ENCODE measurements at places on chromosomes 13 and 19.
A peak's percentile ranks its signal among the peaks of the same experiment; 100 is the strongest.

DNA sequence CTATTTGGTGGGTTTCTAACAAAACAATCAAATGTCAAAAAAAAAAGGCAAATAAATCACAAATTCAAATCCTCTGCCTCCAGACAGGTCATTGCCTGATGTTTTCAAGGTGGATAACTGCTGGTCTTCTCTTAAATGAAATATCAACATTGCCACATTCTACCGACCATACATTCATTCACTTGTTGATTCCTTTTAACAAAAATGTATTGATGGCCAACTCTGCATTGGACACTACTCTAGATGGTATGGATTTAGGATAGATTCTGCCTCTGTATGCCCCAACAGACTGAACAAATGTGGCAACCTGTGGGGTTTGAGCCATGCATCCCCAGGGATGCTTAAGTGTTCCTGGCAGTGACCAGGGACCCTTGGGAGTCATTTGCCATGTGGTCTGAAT, 87.6 kb upstream of the STK24 start:
- DNase-seq: no peak

DNA sequence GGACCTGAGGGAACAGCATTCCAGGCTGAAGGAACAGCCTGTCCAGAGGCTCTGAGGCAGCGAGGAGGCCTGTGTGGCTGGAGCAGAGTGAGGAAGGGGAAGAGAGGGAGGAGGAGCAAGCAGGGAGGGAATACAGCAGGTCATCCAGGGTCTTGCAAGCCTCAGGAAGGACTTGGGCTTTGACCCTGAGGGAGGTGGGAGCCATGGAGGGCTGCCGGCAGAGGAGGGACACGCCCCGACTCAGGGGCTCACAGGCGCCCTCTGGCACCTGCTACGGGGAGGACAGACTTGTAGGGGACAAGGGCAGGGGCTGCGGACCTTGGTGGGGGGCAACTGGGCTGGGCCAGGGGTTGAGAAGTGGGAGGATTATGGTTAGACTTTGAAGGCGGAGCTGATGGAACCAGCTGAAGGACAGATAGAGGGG, 4.7 kb downstream of the TINCR start:
- no peak for DNase-seq

DNA sequence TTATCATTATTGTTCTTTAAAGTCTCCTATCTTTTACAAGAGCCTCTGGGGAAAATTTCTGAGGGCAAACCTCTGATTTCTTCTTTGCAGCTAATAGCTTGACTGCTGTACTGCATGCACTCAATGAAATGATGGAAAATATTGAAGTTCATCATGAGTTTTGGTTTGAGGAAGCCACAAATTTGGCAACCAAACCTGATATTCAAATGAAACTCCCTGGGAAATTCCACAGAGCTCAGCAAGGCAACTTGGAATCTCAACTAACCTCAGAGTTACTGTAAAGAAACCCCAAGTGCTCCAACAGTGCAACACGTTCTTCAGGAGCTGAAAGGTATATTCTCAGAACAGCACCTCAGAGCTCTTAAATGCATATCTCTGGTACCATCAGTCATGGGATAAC, 14.2 kb upstream of the RNF6 start:
- DNase-seq: no peak

DNA sequence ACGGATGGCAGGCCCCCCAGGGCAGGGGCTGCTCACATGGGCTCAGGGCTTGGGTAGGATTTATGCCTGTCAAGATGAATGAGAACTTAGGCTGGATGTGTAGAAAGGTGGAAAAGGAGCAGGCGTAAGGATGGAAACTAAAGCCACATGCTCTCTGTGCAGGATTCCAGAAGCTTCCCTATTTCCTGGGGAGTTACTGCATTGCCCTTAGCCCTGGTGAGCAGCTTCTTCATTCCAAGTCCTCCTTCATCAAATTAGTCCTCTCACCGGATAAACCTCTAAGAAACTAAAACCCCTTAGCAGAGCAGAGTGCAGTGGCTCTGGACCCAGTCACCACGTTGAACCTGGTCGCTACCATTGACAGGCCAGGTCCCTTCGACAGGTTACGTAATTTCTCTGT, 7.4 kb downstream of the ATP12A start:
- no peak for DNase-seq

DNA sequence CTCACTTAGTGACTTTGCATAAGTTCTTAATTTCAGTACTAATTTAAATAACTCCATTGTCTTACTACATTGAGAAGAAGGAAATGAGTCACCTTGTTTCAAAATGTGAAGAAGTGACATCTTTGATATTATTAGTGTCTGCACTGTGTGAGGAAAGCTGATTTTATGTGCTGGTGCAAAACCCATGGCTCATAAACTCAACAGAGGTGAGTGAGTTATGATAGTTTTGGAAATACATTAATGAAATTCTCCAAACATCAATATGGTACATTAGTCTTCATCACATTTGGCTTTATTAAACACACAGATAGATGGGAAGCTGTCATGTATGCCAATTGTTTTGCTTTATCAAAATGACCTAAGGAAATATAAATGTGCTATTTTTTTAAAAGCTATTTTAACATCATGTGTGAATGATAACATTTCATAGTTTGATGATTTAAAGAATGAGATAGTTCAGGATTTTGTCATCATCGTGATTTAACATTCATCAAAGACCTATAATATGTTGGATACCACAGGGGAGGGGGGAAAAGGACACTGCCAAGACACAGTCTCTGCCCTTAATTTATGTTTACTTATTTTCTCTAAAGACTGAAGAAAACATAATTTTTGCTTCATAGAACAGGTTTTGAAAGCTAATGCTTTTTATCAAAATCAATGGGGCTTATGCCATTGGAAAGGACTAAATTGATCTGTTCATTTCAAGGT, 902.3 kb upstream of the SLITRK1 start:
- DNase-seq: no peak

DNA sequence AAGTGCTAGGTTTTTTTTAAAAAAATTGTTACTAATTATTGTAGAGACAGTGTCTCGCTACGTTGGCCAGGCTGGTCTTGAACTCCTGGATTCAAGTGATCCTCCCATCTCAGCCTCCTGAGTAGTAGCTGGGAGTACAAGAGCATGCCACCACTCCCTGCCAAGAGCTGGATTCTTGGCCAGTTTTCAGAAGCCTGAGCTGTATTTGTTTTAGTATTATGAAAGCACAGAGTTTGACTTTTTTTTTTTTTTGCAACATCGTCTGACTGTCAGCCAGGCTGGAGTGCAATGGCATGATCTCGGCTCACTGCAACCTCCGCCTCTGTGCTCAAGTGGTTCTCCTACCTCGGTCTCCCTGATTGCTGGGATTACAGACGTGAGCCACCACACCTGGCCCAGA, 7.0 kb downstream of the ARMC6 start:
- DNase-seq: no peak

GRCh38 chr19:13162724-13163608, 12.8 kb downstream of the IER2 start:
- peak; percentile 97 for DNase-seq

- no peak for DNase-seq
Observed at GRCh38 chr19:39813264-39813993, 20.5 kb downstream of the DYRK1B start.

- DNase-seq: no peak
Observed at GRCh38 chr19:49423071-49423984, at the start of gene PTH2. Gene PTH2, minus strand, starts transcription at chr19:49423441. Its CDS starts 102 bp downstream, at chr19:49423339.

DNA sequence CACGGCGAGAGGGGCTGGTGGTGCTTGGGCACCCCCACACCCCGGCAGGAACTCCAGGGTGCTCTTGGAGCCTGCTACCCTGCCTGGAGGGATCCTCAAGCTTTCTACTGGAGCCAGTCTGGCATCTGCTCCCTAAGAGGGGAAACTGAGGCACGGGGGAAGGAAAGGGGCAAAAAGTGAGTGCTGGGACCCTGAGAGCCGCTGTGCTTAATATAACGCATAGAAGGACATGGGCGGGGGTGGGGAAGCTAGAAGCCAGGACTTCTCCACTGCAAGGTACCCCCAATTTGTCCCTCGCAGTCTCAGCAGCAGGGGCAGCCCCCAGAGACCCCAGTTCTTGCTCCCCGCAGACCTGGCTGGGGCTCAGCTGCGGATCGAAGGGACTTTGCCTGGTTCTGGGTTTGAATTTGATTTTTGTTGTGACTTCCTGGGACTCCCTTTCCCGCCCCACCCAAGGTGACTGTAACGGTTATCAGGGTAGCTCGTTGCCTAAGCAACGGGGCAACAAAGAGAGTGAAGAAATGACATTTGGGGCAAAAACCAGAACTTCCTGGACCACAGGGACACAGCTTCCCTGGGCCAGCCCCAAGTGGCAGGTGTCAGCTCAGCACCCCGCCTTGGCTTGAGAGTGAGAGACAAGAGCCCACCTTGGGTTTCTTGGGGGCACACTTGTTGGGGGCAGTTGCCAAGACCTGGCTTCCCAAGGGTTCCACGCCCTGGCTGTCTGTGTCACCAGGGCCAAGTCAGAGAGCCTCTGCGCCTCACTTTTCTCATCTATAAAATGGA, 638 bp downstream of the ADGRE5 start:
- DNase-seq: peak; percentile 48

- DNase-seq: no peak
Observed at GRCh38 chr13:102678339-102679107, 16.3 kb downstream of the METTL21C start.

GRCh38 chr19:35432911-35433310, 15.1 kb upstream of the FFAR2 start:
- DNase-seq: no peak

GRCh38 chr13:77697217-77698103, at the start of gene SLAIN1:
Gene SLAIN1, plus strand, starts transcription at chr13:77697687. Its CDS starts 227 bp downstream, at chr13:77697914.
- DNase-seq: peak; percentile 82

DNA sequence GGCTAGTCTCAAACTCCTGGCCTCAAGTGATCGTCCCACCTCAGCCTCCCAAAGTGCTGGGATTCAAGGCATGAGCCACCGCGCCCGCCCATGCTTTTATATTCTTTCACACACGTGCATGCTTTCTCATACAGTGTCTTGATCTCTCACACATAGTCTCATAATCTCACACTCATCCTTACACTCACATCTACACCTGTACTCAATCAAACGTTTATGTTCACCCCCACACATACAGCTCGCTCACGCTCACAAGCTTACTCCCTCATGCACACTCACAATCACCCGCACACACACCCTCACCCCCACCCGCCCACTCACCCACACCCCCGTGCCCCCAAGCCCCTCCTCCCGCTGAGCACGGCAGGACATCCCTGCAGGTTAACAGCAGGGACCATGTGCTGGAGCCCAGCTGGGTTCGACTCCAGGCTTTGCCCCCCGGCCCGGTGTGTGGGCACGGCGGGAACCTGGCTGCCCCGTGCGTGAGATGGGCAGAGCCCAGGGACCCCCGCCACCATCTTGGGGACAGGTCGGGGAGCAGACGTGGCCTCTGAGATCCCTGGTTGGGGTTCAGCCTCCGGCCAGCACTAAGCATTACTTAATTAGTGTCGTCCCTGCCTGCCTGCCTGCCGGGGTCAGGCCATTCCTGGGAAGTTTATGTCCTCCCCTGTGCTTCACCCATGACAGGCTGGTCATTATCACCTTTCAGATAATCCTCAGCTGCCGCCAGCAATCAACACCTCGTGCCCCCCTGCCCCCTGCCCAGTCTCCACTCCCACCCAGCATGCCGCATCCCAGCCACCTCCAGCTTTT, 11.4 kb downstream of the SBK2 start:
- DNase-seq: no peak

DNA sequence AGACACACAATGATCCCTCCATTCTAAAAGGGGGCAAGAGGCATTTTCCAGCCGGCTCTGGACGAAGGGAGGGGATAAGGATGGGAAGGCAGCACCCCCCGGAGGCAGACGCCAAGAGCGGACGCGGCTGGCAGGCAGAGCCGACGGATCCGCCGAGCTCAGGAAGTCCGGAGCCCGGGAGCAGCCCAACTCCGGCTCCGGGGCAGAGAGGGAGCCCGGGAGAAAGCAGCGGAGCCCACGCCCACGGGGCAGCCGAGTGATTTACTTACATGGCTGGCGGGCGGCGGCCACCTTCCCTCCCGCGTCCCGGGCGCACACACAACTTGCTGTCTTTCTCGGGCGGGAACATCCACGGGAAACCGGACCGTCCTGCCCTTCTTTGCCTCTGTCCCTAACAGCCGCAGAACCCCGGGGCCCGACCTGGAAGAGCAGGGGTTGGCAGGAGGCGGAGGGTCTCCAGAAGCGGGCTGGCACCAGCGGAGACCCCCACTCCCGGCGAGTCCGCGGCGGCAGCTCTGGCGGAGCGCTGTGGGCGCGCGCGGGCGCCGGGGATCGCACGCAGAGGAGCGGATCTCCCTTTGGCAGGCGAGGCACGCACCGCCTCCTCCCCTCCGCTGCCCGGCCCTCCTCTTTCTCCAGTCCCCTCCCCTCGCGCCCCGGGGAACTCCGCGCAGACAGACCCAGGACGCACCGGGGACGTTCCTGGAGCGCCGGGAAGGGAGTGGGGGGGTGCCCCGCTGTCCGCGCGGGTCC, at the start of gene LHFPL6:
TSS of gene LHFPL6 (minus strand) at position 580 of the 753 bp plus-strand sequence.
- DNase-seq: no peak

DNA sequence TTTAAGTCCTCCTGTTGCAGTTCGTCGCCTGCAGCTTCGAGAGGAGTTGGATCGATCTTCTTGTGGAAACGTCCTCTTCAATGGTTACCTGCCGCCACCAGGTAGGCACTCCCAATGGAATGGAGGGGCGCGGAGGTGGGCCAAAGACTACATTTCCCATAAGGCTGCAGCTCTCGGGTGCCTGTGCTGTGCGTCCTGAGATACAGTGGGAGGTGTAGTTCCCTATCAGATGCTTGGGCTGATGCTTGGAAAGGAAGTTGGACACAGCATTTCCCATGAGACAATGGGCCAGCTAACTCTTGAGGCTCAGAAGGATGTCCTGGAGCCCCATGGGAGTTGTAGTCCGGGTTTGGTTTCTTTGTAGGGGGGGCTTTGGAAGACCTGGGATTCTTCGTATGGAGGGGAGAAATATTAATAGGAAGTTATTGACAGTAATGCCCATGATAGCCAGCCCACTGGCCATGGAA, 1.8 kb downstream of the SHKBP1 start:
- no peak for DNase-seq

GRCh38 chr13:111937777-111938311, 129.1 kb upstream of the SOX1 start:
- no peak for DNase-seq

DNA sequence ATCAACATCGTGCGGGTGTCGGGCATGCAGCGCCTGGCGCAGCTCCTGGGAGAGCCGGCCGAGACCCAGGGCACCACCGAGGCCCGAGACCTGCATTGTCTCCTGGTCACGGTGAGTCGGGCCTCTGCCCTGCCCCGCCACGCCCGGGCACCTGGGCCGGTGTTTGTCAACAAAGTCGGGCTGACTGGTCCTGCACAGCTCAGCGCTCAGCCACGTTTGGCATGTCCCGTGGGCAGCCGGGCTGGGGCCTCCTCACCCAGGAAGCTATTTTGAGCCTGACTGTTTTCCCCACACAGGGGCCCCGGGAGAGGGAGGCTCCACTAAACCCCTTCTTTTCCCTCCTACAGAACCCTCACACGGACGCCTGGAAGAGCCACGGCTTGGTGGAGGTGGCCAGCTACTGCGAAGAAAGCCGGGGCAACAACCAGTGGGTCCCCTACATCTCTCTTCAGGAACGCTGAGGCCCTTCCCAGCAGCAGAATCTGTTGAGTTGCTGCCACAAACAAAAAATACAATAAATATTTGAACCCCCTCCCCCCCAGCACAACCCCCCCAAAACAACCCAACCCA, 1.3 kb downstream of the GADD45B start:
- no peak for DNase-seq
